ENCODE measurements at places on chromosomes 5 and 9.

- DNase-seq = no peak
Observed at GRCh38 chr9:108994695-108995094, 18.6 kb downstream of the CTNNAL1 start.

GRCh38 chr9:111036429-111036789 lies 1.9 kb downstream of the LPAR1 start:
- DNase-seq = peak; percentile 47

- DNase-seq = peak; percentile 22
Observed at GRCh38 chr5:147369742-147370374, 135.0 kb downstream of the STK32A start.

DNA sequence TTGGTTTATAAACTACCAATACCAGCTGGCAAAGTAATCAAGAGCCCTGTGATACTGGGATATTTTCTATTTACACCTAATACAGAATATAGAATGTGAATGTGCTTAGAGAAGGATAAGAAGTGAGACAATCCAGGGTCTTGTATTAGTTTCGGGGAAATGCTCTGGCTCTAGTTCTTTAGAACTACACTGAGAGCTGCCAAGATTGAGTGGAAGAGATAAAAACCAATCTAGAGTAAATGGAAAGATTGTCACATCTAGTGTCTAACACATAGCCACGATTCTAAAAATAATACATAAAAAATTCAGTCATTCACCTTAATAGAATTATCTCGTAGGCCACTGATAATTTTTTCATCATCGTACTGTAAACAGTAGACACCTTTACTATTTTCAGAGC lies 105.5 kb downstream of the SMIM23 start:
- no peak for DNase-seq

- no peak for DNase-seq
Observed at GRCh38 chr9:33029231-33029786, 4.2 kb downstream of the DNAJA1 start.

DNA sequence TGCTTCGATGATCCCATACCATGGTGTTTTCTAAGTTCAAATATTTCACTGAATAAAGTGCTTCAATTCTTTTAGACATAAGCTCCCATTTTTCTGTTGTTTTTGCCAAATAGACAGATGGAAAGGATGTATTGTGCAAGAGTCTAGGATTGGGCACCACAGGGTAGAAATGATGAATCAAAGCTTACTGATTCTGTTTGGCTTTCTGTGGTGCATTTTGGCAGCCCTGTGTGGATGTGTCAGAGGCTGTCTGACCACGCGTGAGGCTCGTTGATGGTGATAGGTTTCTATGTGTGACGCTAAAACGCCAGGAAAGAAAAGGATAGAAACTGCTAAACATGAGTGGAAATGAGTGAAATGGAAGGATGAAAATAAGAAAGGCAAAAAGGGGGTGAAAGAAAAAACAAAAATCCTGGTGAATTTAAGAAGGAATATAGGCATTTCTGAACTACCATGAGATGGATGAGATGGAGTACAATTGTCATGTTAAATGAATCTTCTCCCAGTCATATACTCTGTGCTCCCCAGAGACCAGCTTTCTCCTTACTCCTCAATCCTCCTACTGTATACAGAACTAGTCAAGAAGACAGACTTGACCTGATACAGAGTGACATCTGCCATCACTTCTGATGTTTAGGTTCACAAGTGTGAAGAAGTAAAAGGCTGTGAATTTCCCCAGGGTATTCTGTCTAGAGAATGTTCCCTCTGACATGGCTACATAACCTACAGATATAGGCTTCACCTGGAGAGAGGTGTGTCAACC lies 54.4 kb downstream of the ANKH start:
- DNase-seq = peak; percentile 78

- DNase-seq = no peak
Observed at GRCh38 chr5:168299372-168299771, 7.9 kb downstream of the WWC1 start.

DNA sequence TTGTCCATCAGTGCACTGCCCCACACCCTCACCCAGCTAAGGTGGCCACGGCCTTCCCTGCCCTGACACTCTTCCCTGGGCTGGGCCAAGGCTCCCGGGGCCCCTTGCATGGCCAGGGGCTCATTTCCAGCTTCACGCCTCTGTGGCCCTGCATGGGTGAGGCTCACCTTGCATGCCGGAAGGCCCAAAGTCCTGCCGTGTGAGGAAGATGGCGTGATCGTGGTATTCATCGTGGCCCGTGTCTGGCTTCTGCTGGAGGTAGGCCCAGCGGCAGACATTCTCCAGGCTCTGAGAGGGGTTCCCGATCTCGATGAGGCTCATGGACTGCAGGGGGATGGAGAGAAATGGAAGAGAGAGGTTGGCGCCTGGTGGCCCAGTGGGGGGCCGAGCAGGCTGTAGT lies 98.4 kb downstream of the ZNF354C start:
- no peak for DNase-seq

GRCh38 chr5:150014456-150014855 lies 13.9 kb downstream of the HMGXB3 start:
- no peak for DNase-seq

DNA sequence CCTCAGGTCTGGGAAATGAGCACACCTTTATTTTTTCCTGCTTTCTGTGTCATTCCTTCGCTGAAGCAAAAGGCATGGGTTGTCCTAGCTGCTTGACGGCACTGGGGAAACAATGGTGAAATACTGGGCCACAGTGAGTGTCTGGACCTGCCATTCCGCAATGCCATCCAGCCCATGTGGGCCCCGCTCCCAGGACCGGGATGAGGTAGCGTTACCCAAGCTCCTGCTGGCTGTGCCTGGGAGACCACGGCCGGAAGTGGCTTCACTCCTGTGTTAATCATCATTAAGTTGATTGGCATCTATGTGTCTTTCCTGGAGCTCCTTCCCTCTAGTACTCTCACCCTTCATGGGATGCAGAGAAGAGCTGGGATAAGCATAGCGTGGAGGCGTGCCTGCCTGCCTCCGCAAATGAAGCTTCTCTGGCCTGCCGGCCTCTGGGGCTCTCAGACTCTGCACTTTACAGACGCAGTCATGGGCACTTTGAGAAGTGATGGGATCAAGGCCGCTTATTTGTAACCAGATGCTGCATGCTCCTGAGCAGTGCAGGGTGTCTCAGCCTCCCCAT lies 16.5 kb upstream of the SMIM32 start:
- no peak for DNase-seq

GRCh38 chr5:31124651-31125305 lies 68.7 kb upstream of the CDH6 start:
- no peak for DNase-seq

GRCh38 chr5:115661101-115661500 lies 35.3 kb upstream of the TMED7 start:
- no peak for DNase-seq

DNA sequence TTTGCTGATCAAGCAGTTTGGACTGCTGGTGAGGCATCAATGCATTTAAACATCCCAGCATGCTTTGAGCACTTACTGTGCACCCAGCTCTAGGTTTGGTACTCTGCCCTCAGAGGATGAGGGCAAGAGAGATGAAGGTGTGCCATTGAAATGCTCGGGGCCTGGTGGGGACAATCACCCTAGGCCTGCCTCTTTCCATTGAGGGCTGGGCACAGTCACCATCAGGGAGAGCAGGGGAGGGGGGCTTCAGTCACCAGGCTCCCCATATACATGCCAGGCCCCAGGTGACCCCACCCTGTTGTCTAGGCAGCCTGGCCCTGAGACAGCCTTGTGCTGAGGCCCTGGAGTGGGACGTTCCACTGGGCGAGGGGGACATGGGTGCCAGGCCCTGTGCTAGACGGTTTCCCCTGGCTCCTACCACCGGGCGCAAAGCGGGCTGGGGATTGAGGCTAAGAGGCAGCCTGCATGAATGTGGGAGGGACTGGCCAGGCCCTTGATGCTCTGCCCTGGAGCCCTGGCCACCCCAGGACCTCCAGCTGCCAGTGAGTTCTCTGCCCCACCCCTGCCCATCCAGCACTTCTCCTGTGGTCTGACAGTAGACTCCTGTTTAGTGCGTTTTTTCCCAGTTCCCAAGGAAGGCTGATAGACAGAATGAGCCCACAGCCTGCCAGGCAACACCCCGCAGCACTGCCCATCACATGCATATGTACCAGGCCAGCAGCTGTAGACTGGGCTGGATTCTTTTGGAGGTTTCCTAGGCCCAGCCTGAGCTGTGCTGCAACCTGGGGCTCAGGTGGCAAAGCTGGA lies 18.9 kb downstream of the TCF7 start:
- no peak for DNase-seq

- DNase-seq = no peak
Observed at GRCh38 chr5:160787240-160787639, 64.8 kb downstream of the ATP10B start.

DNA sequence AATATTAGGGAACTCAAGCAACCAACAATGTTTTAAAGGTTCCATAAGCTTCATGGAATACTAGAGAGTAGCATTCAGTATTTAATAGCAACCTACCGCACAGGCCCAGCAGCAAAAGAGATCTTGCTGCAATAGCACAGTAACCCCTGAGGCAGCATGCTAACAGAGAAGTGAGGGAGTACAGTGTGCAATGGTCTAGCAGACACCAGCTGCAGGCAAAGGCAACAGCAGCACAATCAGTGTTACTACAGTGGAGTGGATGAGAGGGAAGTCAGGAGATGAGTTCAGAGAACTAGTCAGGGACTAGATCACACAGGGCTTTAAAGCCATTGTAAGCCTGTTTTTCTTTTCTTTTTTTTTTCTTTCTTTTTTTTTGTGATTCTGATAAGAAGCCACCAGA lies 2.8 kb downstream of the TICAM2 start:
- DNase-seq = peak; percentile 53

GRCh38 chr5:36667824-36668223 lies 61.4 kb downstream of the SLC1A3 start:
- DNase-seq = no peak

DNA sequence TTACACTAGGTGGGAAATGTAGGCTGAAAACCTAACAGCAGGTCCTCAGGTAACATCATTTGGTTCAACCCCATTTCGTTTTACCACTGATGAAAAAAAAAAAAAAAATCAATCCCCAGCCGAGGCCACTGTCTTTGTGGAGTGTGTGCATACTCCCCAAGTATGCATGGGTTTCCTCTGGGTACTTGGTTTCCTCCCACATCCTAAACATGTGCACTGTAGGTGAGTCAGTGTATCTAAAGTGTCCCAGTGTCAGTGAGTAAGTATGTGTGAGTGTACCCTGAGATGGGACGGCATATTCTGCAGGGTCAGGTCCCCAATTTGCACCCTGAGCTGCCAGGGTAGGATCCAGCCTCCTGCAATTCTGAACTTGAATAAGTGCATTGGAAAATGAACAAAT lies 966.5 kb upstream of the DMAC1 start:
- DNase-seq = no peak

GRCh38 chr5:69317391-69317790 lies 15.2 kb downstream of the CCDC125 start:
- no peak for DNase-seq

DNA sequence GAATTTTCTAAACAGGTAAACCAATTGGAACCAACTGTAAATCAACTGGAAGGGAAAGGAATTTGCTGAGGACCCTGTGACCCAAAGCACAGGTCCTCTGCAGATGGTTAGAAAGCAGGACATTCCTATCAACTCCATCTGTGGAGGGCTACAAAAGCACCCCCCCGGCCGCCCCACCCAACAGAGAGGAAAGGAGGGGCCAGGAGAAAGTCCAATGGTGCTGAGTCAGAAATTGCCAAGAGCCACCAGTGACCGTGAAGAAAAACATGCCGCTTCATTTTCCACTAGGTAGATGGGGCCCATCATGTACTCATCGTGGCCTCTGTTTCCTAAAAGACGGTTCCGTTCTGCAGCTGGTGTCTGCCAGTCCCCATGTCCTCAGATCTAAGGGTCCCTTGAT lies 66.3 kb downstream of the RAPGEF1 start:
- DNase-seq = no peak

DNA sequence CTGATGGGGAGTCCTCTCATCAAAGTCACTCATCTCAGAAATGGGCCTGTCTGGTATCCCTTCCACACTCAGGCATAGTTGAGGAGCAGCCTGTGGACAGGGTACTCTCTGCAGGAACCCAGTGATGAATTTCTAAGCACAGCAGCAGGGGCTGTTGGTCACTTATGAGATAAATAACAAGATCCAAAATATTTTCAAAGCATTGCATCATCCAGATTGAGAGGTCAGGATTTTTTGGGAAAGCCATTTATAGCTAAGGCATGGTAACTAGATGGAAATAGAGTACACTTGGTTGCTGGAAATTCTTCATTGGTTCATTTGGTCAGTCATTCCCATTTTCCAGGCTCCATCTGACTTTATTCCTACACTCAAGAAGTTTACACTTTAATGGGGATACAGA lies 246.8 kb upstream of the RAI14 start:
- no peak for DNase-seq

GRCh38 chr5:162484986-162485385 lies 417.4 kb downstream of the GABRG2 start:
- no peak for DNase-seq

GRCh38 chr9:96159596-96159995 lies 142.4 kb downstream of the HSD17B3 start:
- DNase-seq = no peak

All from HFFc6 (cell line).